Activated CD4-positive, alpha-beta T cell treated with anti-CD3 and anti-CD28 coated beads, Interleukin-2, amount 10 ng/mL, durations not matched to agents 7 days and 5 days (primary cell): ENCODE measurements at places on chromosomes 2 and 18. TPM values are rescaled to one million over a fixed set of nuclear protein-coding genes. Genes with fewer than 3 reads are reported as not detected.

ANKRD36 gene
- total RNA-seq: 54.7 TPM

DSG1 gene
- not detected for total RNA-seq

DSG4 gene
- not detected for total RNA-seq

GPR35 gene
- total RNA-seq: 4.1 TPM

NMUR1 gene
- total RNA-seq: 0.47 TPM

SIX2 gene
- total RNA-seq: not detected

ALMS1 gene
- 25.1 TPM for total RNA-seq

CXCR4 gene
- total RNA-seq: 169 TPM

GPR45 gene
- not detected for total RNA-seq

ADD2 gene
- 16.8 TPM for total RNA-seq

CFC1 gene
- total RNA-seq: not detected

DNA sequence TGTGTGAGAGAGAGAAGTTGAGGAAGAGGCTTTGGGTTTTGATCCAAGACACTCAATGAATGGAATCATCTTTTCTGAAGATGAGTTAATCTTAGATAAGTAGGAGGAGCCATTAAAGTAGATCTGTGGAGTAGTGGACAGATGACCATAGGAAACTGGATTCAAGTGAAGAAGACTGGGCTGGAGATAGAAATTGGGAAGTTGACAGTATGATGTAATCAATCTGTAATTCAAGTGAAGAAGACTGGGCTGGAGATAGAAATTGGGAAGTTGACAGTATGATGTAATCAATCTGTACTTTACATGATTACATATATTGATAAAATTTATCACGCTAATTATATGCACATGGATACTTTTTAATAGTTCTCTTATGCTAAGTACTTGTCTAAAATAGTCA, 92.8 kb downstream of the PHLPP1 start:
- H3K4me1 ChIP-seq: no peaks in the 10 kb centered on the region
- DNase-seq: no peak
- no peak overlapping the region for H3K27ac ChIP-seq

DNA sequence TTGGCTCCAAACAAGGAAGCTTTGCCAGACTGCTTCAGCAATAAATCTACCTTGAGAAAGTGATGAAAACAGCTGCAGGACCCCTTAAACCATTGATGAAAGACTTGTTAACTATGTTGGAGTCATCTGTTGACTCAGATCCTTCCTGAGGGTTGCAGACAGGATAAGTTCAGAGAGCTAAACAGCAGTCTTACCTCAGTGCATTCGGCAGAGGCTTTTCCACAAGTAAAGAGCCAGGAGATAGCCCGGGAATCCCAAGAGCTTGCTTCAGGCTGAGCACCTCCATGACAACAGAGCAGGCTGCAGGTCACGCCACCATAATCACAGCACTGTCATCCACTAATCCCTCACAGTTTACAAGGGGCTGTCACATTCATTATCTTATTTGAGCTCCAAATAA, 23.7 kb downstream of the KIAA2012 start:
- no peaks in the 10 kb centered on the region for H3K4me1 ChIP-seq
- no peak overlapping the region for H3K4me3 ChIP-seq
- peaks cover 4% of the 10 kb centered on the region for H3K27me3 ChIP-seq
- no peak for DNase-seq

DNA sequence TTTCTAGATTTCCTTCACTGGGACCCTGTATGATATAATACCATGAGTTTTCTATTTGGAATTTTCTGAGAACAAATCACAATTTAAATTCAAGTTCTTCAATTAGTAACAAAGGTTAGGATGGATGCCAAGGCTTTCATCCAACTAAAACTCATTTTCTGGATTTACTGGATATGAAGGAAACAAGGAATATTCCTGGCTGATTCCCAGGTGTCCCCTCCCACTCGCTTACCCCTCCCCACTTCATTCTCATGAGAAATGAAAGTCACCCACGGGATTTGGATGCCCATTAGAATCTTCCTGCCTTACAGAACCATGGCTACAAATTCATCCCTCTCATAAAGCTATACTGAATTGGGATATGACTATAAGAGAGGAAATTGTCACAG, 40.0 kb downstream of the RNU4ATAC start:
- no peak overlapping the region for H3K4me3 ChIP-seq
- no peaks in the 10 kb centered on the region for H3K27me3 ChIP-seq

DNA sequence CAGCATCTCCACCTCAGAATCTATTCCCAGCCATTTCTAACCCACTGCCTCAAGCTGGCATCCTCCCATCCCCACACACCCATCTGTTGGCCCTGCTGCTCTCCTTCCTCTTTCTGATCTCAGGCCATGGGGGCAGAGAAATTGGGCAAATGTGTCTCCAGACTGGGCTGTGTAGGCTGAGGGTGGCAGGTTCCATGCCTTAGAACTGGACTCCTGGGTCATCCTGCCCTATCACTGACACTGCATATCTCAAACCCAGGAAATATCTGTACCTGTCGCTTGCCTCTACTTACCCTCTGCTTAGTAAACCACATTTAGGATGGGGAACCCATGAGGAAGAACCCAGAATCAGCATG, 1.8 kb downstream of the WNT10A start:
- no peak for DNase-seq
- H3K4me1 ChIP-seq: peaks cover 16% of the 10 kb centered on the region
- H3K36me3 ChIP-seq: no peaks in the 10 kb centered on the region

- no peaks in the 10 kb centered on the region for H3K36me3 ChIP-seq
- H3K27me3 ChIP-seq: peaks cover 8% of the 10 kb centered on the region
- no peak overlapping the region for H3K4me3 ChIP-seq
- H3K27ac ChIP-seq: no peak overlapping the region
- no peak for DNase-seq
Measured at GRCh38 chr2:200640901-200641300, 55.1 kb downstream of the AOX1 start.

GRCh38 chr2:35783723-35784122, 571.9 kb upstream of the CRIM1 start:
- no peaks in the 10 kb centered on the region for H3K4me1 ChIP-seq
- no peak for DNase-seq
- no peaks in the 10 kb centered on the region for H3K36me3 ChIP-seq
- H3K4me3 ChIP-seq: no peak overlapping the region

- DNase-seq: no peak
- no peaks in the 10 kb centered on the region for H3K4me1 ChIP-seq
- no peak overlapping the region for H3K4me3 ChIP-seq
- peaks cover 7% of the 10 kb centered on the region for H3K27me3 ChIP-seq
- H3K36me3 ChIP-seq: no peaks in the 10 kb centered on the region
- no peak overlapping the region for H3K27ac ChIP-seq
Measured at GRCh38 chr2:233824373-233824772, 30.0 kb downstream of the HJURP start.

GRCh38 chr2:209331291-209331844, 92.5 kb upstream of the MAP2 start:
- DNase-seq: no peak
- H3K27ac ChIP-seq: no peak overlapping the region
- no peaks in the 10 kb centered on the region for H3K36me3 ChIP-seq
- H3K27me3 ChIP-seq: no peaks in the 10 kb centered on the region
- no peaks in the 10 kb centered on the region for H3K4me1 ChIP-seq

DNA sequence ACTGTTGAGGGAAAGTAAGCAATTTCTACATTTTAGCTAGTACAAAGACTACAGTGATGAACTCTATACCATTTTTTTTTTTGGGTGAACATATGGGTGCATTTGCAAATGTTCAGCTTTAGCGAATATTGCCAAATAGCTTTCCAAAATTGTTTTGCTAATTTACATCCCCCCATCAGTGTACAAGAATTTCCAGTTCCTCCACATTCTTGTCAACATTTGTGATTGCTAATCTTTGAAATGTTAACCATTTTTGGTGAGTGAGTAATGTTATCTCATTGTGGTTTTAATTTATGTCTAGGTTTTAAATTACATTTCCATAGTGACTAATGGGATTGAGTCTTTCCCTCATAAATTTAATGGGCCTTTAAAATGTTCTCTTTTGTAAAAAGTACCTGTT, 16.4 kb upstream of the CNRIP1 start:
- no peak overlapping the region for H3K4me3 ChIP-seq
- H3K4me1 ChIP-seq: no peaks in the 10 kb centered on the region
- no peak for DNase-seq

- H3K27me3 ChIP-seq: no peaks in the 10 kb centered on the region
- DNase-seq: no peak
- H3K27ac ChIP-seq: no peak overlapping the region
- peaks cover 56% of the 10 kb centered on the region for H3K36me3 ChIP-seq
- H3K4me1 ChIP-seq: peaks cover 52% of the 10 kb centered on the region
- H3K4me3 ChIP-seq: no peak overlapping the region
Measured at GRCh38 chr2:6939071-6939470, 21.9 kb downstream of the RNF144A start.

- no peak overlapping the region for H3K27ac ChIP-seq
- H3K4me1 ChIP-seq: no peaks in the 10 kb centered on the region
- H3K4me3 ChIP-seq: no peak overlapping the region
- H3K27me3 ChIP-seq: no peaks in the 10 kb centered on the region
Measured at GRCh38 chr2:68512966-68513365, 45.6 kb downstream of the APLF start.

DNA sequence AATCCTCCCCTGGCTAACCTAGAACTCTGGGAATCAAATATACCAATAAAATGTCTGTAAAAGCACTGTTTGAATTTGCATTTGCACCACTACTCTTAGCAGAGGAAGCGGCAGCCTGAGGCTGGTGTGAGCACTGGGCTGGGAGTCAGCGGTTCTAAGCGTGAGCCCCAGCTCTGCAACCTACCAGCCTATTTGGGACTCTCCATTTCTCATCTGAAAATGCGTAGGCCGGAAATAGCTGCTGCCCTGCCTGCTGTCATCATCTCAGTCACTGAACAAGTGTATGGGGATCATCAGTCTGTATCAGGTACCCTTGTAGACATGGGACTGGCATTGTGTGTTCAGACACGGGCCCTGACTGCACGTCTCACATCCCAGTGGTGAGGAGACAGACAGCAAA, 194.3 kb downstream of the ANKRD30B start:
- no peak for DNase-seq
- no peak overlapping the region for H3K27ac ChIP-seq
- H3K36me3 ChIP-seq: no peaks in the 10 kb centered on the region
- H3K4me3 ChIP-seq: no peak overlapping the region
- no peaks in the 10 kb centered on the region for H3K27me3 ChIP-seq
- H3K4me1 ChIP-seq: no peaks in the 10 kb centered on the region

DNA sequence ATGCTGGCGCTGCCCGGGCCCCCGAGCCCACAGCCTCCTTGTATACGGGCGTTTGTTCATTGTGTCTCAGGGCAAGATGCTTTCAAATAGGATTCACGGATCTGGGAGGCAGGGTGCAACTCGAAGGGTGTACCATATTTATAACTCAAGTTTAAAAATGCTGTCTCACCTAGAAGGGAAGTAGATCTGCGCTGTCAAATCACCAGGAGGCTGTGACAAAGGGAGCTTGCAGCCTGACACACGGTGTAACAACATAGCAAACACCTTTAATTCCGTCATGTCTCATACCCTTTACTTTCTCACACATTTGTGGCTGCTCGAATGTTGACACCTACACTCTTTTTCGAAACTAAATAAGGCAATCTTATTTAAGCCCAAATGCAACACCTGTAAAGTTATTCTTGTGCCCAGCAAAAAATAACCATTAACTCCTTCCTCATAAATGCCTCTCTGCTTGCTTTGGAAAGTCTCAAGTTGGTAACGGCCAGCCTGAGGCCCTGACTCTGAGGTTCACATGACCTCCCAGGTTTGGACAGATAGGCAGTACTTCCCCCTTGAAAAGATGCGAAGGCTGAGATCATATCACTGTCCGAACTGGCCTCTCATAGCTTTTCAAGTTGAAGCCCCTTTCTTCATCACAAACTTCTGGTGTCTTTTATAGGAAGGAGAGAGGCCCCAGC, 11.6 kb downstream of the ZEB2 start:
- DNase-seq: no peak
- H3K27me3 ChIP-seq: peaks cover 58% of the 10 kb centered on the region
- H3K4me1 ChIP-seq: peaks cover 2% of the 10 kb centered on the region
- no peaks in the 10 kb centered on the region for H3K36me3 ChIP-seq

GRCh38 chr2:84631047-84631446, 114.7 kb downstream of the DNAH6 start:
- H3K27ac ChIP-seq: no peak overlapping the region
- DNase-seq: peak; percentile 11
- H3K27me3 ChIP-seq: peaks cover 2% of the 10 kb centered on the region
- peaks cover 29% of the 10 kb centered on the region for H3K4me1 ChIP-seq
- H3K36me3 ChIP-seq: no peaks in the 10 kb centered on the region
- no peak overlapping the region for H3K4me3 ChIP-seq

GRCh38 chr2:51722311-51722710, 690.4 kb upstream of the NRXN1 start:
- DNase-seq: no peak
- H3K27me3 ChIP-seq: no peaks in the 10 kb centered on the region
- H3K36me3 ChIP-seq: no peaks in the 10 kb centered on the region
- H3K4me1 ChIP-seq: no peaks in the 10 kb centered on the region
- H3K27ac ChIP-seq: no peak overlapping the region

- no peak for DNase-seq
- no peaks in the 10 kb centered on the region for H3K27me3 ChIP-seq
- peaks cover 5% of the 10 kb centered on the region for H3K4me1 ChIP-seq
- H3K4me3 ChIP-seq: no peak overlapping the region
- H3K36me3 ChIP-seq: peaks cover 2% of the 10 kb centered on the region
- no peak overlapping the region for H3K27ac ChIP-seq
Measured at GRCh38 chr2:2660789-2661355, 329.8 kb upstream of the MYT1L start.

- peaks cover 62% of the 10 kb centered on the region for H3K4me1 ChIP-seq
- peak overlapping the region; percentile 95 for H3K4me3 ChIP-seq
- peak; percentile 47 for DNase-seq
- H3K27ac ChIP-seq: peak overlapping the region; percentile 97
- H3K27me3 ChIP-seq: no peaks in the 10 kb centered on the region
Measured at GRCh38 chr2:223944166-223944702, 901 bp downstream of the WDFY1 start.

GRCh38 chr2:64128406-64128805, 15.8 kb downstream of the PELI1 start:
- peaks cover 28% of the 10 kb centered on the region for H3K4me1 ChIP-seq
- no peak overlapping the region for H3K4me3 ChIP-seq
- DNase-seq: no peak
- peaks cover 36% of the 10 kb centered on the region for H3K36me3 ChIP-seq

GRCh38 chr2:231334179-231334930, 61.2 kb upstream of the B3GNT7 start:
- H3K36me3 ChIP-seq: no peaks in the 10 kb centered on the region
- H3K4me3 ChIP-seq: no peak overlapping the region
- H3K4me1 ChIP-seq: no peaks in the 10 kb centered on the region
- H3K27me3 ChIP-seq: no peaks in the 10 kb centered on the region
- DNase-seq: no peak

- no peaks in the 10 kb centered on the region for H3K27me3 ChIP-seq
- no peaks in the 10 kb centered on the region for H3K4me1 ChIP-seq
- no peaks in the 10 kb centered on the region for H3K36me3 ChIP-seq
Measured at GRCh38 chr2:208542465-208543041, 136.0 kb downstream of the PTH2R start.
